Stimulated activated CD8-positive, alpha-beta memory T cell treated with anti-CD3 and anti-CD28 coated beads, Interleukin-2, amount 100 ng/mL, for 1 hour (primary cell): ENCODE measurements at places on chromosomes 16 and 17.
A peak's percentile ranks its signal among the peaks of the same experiment; 100 is the strongest.

GRCh38 chr17:76527430-76528111, 9.9 kb downstream of the CYGB start:
- peak; percentile 26 for DNase-seq

- DNase-seq, result no peak
Observed at GRCh38 chr17:7258731-7259554, 3.3 kb downstream of the CLDN7 start.

GRCh38 chr16:3458852-3459361, 15.4 kb downstream of the NAA60 start:
- no peak for DNase-seq

- no peak for DNase-seq
Observed at GRCh38 chr17:64500862-64501765, 4.3 kb upstream of the POLG2 start.

- no peak for DNase-seq
Observed at GRCh38 chr16:59192551-59193199, 458.6 kb upstream of the GOT2 start.

- DNase-seq, result no peak
Observed at GRCh38 chr16:65689726-65690125, 567.9 kb upstream of the CDH11 start.

DNA sequence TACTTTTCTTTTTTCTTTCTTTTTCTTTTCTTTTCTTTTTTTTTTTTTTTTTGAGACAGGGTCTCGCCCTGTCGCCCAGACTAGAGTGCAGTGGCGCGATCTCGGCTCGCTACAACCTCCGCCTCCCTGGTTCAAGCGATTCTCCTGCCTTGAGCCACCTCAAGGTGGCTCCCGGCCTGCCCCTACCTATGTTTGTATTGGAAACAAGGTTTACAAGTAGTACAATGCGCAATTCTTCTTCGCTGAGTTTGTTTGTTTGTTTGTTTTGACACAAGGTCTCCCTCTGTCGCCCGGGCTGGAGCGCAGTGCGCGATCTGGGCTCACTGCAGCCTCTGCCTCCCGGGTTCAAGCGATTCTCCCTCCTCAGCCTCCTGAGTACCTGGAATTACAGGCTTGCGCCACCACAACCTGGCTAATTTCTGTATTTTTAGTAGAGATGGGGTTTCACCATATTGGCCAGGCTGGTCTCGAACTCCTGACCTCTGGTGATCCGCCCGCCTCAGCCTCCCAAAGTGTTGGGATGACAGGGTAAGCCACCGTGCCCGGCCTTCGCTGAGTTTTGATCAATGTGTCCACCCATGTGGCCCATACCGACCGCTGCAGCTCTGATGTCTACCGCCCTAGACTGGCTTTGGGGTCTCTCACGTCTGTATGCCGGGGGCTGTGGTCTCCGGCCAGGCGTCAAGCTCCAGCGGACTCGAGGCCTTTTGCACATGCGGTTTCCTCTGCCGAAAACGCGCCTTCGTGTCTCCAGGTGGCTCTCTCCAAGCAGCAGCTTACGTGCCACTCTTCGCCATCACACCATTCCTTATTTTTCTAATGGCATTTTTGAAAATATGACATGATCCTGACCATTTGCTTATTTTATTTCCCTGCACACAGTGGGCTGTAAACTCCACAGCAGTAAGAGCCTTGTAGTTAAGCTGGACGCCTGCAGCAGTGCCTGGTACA, 1.1 kb upstream of the YBX2 start:
- no peak for DNase-seq
